Left renal cortex interstitium (tissue), 4 donors: ENCODE measurements at places on chromosomes 3 and 15. TPM values are rescaled to one million over a fixed set of nuclear protein-coding genes. Genes with fewer than 3 reads are reported as not detected.

The ERICH6 gene
- polyA plus RNA-seq = 0.46 TPM

The ARRDC4 gene
- polyA plus RNA-seq = 21.3 TPM

The FBXO40 gene
- 0.04 TPM for polyA plus RNA-seq

The MANF gene
- polyA plus RNA-seq = 144 TPM

The TMEM44 gene
- 18.0 TPM for polyA plus RNA-seq

The GABRA5 gene
- polyA plus RNA-seq = 0.25 TPM

The TRH gene
- 0.38 TPM for polyA plus RNA-seq

The VEPH1 gene
- 56.3 TPM for polyA plus RNA-seq

The PIERCE2 gene
- 6.8 TPM for polyA plus RNA-seq

The CADPS gene
- polyA plus RNA-seq = 1.2 TPM

The GOLGA6L2 gene
- polyA plus RNA-seq = not detected

The ANKRD34C gene
- polyA plus RNA-seq = 0.08 TPM

The AADACL2 gene
- polyA plus RNA-seq = not detected

The BCHE gene
- polyA plus RNA-seq = 6.9 TPM

The GNB5 gene
- 16.2 TPM for polyA plus RNA-seq

The PLSCR2 gene
- polyA plus RNA-seq = 1.1 TPM

The ITGB5 gene
- 98.8 TPM for polyA plus RNA-seq

The APPL1 gene
- 47.3 TPM for polyA plus RNA-seq

The PROS1 gene
- polyA plus RNA-seq = 31.6 TPM

The CACNA2D3 gene
- polyA plus RNA-seq = 1.2 TPM

The AGBL1 gene
- 0.08 TPM for polyA plus RNA-seq

The SLC9C1 gene
- 0.60 TPM for polyA plus RNA-seq

The SPSB4 gene
- polyA plus RNA-seq = 18.2 TPM

The IL5RA gene
- polyA plus RNA-seq = 0.49 TPM

The WNT5A gene
- 59.0 TPM for polyA plus RNA-seq

The LARP6 gene
- polyA plus RNA-seq = 13.8 TPM

The APOD gene
- 5.6 TPM for polyA plus RNA-seq

The CIP2A gene
- polyA plus RNA-seq = 17.6 TPM

The CLDN11 gene
- 210 TPM for polyA plus RNA-seq

The CTSH gene
- 190 TPM for polyA plus RNA-seq

The CHDH gene
- polyA plus RNA-seq = 8.3 TPM

The TM2D3 gene
- 67.7 TPM for polyA plus RNA-seq

The FAM174B gene
- polyA plus RNA-seq = 45.7 TPM

The SLC12A1 gene
- polyA plus RNA-seq = 405 TPM

The GP5 gene
- polyA plus RNA-seq = 0.57 TPM

The HIGD2B gene
- not detected for polyA plus RNA-seq

The CILP gene
- polyA plus RNA-seq = 3.2 TPM
